ENCODE measurements at places on chromosomes 6 and 20.

GRCh38 chr6:146341493-146342230 is 202.0 kb upstream of the RAB32 start:
- DNase-seq: no peak

DNA sequence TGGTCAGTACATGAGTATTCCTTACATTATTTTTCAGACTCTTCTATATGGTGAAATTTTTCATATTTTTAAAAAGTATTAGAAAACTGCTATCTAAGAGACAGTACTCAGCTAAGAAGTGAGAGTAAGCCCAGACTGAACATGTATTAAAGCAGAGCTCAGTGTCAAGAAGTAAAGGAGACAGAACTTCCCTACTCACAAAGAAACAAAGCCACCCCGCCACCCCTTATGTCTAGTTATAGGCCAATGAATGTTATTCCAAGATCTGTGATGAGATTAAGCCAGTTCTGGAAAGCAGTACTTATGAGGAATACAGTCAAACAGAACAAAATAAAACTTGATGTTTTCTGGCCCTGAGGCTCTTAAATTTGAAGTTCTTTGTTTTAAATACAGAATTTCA is 114.5 kb downstream of the RNGTT start:
- no peak for DNase-seq

GRCh38 chr6:498795-499231 is 107.3 kb downstream of the IRF4 start:
- peak; percentile 14 for DNase-seq

DNA sequence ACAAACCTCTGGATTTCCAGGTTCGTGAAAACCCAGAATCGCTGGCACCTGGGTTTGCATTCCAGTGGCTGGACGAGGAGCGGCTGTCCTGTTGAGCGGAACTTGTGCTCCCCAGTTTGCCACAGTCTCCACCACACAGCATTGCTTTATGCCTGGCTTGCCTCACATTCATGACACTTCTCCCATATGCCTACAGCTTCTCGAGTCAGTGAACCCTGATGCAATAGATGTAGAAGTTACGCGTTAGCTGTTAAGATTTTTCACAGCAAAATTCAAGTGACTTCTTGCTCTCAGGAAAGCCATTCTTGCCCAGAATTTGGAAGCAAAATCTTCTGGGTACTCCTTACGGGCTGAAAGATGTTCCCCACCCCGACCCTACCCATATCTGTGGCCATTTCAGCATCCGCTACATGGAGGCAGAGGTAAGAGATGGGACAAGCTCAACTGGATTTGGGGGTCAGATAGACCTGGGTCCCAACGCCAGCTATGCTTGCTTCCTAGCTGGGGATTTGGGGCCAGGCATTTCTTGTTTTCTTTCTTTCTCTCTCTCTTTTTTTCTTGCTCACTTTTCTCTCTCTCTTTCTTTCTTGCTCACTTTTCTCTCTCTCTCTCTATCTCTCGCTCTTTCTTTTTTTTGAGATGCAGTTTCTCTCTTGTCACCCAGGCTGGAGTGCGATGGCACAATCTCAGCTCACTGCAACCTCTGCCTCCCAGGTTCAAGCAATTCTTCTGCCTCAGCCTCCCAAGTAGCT is 12.4 kb upstream of the GDAP1L1 start:
- no peak for DNase-seq

- no peak for DNase-seq
Measured at GRCh38 chr6:33695451-33695887, 16.0 kb downstream of the UQCC2 start.

DNA sequence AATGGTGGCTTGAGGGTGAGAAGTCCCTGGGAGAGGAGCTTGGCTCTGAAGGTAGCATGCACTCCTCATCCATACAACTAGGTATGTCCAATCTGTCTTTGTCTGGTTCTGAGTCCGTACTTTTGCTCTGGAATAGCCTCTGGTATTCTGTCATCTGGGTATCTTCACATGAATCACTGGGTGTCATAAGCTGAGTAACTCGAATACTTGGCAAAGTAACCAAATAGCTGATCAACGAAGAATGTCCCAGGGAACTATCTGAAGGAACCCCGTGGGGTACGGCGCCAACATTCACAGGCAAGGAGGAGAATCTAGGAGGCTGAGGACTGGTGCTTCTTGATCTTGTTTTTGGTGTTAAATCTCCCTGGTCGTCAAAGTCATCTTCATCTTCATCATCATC is 184.8 kb downstream of the HIVEP2 start:
- DNase-seq: peak; percentile 19

DNA sequence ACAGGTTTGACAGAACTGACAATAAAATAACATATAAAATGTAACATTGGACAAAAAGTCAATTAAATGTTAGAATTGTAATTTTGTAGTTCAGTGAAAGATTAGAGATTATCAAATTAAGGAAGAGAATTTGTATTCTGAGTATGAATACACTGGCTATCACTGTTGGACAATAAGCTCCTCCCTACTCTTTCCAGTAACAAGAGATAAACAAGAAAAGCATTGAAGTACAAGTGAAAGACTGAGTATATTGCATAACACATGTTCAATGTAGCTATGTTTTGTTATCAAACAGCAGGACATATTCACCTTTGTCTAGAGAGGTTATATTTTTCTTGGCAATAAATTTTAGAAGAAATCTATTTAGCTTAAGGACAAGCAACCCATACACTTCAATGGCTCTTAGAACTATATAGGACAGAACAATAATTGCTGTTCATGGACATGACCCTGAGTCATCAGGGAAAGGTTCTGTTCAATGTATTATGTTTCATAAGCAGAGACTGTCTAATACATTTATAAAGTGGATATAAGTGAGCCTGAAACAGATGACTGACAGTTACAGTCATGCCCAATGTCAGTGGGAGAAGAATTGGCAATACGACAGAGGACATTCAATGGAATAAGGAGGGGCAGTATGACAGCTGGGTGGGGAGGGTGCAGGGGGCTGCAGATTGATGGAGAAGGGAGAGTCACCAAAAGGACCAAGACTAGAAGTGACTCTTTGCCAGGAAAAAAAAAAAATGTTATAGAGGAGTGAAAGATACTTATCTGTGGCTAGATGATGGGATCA is 520.4 kb downstream of the FRK start:
- DNase-seq: peak; percentile 14

GRCh38 chr6:39199231-39199940 is 29.9 kb downstream of the KCNK5 start:
- no peak for DNase-seq

GRCh38 chr6:157982563-157983405 is 1.1 kb downstream of the SYNJ2 start:
- peak; percentile 22 for DNase-seq

DNA sequence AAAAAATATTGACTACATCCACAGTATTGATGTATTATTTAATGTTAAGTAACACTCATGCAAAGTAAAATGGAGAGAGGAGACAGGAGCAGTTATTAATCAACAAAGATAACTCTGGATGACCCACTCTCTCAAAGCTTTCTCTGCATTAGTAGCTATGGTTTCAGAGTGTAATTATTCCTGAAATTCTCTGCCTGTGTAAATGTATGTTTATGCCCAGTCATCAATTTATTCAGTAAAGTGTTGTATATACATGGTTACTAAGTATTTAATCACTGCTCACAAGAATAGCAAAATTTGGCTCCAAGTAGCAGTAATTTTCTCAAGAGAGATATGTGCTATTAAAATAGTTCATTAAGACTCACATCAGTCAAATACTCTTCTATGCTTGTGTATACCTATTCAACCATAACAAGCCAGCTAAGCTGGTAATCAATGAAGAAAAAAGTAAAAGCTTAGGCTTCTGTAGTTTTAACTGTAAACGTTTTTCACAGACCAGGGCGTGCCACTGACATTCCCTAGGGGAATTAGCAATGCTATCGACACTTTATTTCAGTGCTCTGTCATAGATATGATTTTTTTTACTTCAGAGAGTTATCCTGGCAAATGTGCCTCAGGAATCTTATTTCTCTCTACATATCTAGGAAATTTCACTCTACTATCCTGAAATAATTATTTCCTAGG is 54.0 kb upstream of the RAB32 start:
- no peak for DNase-seq

- DNase-seq: no peak
Measured at GRCh38 chr6:150712505-150713252, 113.0 kb downstream of the PLEKHG1 start.

- DNase-seq: no peak
Measured at GRCh38 chr20:48051794-48052474, 266.7 kb upstream of the SULF2 start.

- no peak for DNase-seq
Measured at GRCh38 chr6:5399391-5399790, 138.1 kb downstream of the FARS2 start.

- no peak for DNase-seq
Measured at GRCh38 chr20:35478804-35479472, 23.5 kb downstream of the CEP250 start.

GRCh38 chr20:39039261-39039660 is 77.1 kb downstream of the DHX35 start:
- no peak for DNase-seq

DNA sequence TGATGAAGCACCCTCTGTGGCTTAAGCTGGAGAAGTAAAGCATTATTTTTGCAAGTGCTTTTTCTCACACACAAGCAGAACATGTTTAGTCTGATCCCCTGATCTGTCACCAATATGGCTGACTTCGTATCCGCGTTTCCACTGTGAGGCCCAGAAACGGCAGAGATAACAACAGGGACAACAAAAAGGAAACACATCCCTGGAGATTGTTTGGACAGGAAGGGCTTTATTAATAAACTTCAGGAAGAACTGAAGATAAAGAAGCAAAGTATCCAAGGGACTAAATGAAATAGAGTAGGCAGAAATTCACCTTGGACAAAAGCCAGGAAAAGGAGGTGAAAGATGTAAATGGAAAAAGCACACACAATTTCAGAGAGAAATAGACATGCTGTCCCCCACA is 49.2 kb downstream of the RARS2 start:
- DNase-seq: no peak

DNA sequence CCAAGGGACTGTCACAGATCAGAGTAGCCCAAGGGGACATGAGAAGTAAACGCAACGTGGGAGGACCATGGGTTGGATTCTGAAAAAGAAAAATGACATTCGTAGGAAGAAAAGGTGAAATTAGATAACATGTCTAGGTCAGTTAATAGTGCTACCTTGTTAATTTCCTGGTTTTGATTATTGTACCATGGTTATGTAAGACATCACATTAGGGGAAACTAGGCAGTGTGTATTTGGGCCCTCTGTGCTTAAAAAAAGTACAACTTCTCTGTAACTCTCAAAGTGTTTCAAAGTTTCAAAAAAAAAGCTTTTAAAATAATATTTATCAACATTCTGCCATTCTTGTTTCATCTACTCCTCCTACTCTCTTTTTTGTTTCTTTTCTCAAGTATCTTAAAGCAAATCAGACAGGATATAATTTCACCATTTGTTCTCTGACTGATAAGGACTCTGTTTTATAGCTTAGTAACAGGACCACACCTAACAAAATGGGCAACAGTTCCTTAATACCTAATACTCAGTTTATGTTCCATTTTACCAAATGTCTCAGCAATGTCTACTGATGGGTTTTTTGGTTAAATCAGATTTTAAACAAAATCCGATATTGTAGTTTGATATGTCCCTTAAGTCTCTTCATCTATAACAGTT is 97.1 kb upstream of the PLCB4 start:
- no peak for DNase-seq

DNA sequence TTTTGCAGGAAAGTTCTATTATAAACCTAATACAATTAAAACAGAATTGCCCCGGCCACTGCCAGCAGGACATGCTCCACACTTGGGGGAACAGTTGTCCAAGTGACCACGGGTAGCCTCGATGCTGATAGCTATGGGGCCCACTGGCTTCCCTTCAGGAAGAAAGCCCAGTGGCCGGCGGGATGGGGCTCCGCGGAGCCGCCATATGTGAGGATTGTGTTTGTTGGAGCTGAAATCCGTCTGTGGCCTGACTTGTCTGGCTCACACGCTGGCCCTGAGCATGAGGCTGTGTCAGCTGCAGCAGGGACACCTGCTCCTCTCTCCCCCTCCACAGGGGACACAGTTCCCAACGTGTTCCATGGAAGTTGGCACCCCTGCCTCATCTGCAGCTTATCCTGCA is 46.6 kb downstream of the ZNF831 start:
- no peak for DNase-seq

DNA sequence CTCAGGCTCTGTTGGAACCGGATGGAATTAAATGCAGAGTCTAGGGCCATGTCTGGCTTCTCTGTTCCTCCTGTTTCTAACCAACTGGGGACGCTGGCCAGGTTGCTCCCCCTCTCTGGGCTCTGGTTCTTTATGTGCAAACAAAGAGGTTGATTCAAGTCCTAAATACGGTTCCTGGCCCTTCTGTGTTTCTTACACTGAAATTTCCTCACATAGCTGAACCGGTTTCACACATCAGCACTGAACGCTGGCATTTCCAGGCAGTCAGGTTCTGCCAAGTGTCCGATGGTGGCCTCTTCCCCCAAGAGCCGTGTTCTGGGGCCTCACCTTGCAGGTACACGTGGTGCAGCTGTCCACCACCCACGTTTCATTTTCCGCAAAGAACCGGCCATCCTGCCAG is 13.5 kb downstream of the THBS2 start:
- no peak for DNase-seq

- no peak for DNase-seq
Measured at GRCh38 chr6:35365594-35366203, 23.3 kb downstream of the PPARD start.

GRCh38 chr20:9743871-9744270 is 95.0 kb downstream of the PAK5 start:
- DNase-seq: no peak

GRCh38 chr6:116010790-116011401 is 49.8 kb downstream of the FRK start:
- DNase-seq: peak; percentile 87

DNA sequence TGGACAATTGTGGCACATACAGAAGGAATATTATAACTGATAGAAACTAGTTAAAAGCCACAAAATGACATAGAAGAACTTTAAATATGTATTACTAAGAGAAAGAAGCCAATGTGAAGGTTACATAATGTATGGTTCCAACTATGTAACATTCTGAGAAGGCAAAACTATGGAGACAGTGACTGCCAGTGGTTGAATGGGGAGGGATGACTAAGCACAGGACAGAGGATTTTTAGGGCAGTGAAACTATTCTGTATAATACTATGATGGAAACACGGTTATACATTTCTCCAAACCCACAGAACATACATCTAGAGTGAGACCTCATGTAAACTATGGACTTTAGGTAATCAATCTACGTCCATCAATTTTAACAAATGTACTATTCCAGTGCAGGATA is 22.4 kb downstream of the SYNCRIP start:
- no peak for DNase-seq

GRCh38 chr20:2010533-2010932 is 16.7 kb upstream of the PDYN start:
- DNase-seq: no peak

DNA sequence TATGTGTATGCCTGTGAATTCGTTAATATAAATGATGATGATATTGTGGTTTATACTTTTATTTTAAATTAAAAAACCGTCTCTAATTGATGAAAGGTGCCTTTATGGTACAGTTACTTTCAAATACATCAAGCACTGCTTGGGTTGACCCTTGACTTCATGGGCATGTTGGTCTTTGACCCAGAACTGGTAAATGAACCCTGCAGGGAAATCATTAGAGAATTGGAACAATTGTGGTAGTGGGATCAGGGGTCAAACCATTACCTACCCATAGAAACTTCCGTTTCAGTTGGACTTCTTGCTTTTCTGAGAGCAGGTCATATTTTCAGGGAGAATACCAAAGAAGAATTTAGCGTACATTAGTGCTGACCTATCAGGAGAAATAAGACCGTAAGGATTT is 258.0 kb downstream of the TMEM242 start:
- no peak for DNase-seq

GRCh38 chr20:48812600-48813445 is 15.0 kb downstream of the PREX1 start:
- no peak for DNase-seq

GRCh38 chr20:63611646-63612045 is 15.3 kb downstream of the GMEB2 start:
- DNase-seq: no peak

All from LHCN-M2 (cell line).